ENCODE measurements at places on chromosomes 5 and 9. TPM values are rescaled to one million over a fixed set of nuclear protein-coding genes. Genes with fewer than 3 reads are reported as not detected.

IFNA13 gene
- total RNA-seq, result not detected

S1PR3 gene
- total RNA-seq, result 77.7 TPM

FBP2 gene
- not detected for total RNA-seq

IL13 gene
- not detected for total RNA-seq

F2RL2 gene
- 5.4 TPM for total RNA-seq

LRRC26 gene
- total RNA-seq, result not detected

GLRA1 gene
- total RNA-seq, result not detected

All from smooth muscle cell of bladder (primary cell).